Activated T-cell treated with anti-CD3 and anti-CD28 coated beads for 4 hours (primary cell): ENCODE measurements at places on chromosomes 1 and 21.

GRCh38 chr1:238628110-238628509 is 737.4 kb upstream of the ZP4 start:
- DNase-seq: no peak

DNA sequence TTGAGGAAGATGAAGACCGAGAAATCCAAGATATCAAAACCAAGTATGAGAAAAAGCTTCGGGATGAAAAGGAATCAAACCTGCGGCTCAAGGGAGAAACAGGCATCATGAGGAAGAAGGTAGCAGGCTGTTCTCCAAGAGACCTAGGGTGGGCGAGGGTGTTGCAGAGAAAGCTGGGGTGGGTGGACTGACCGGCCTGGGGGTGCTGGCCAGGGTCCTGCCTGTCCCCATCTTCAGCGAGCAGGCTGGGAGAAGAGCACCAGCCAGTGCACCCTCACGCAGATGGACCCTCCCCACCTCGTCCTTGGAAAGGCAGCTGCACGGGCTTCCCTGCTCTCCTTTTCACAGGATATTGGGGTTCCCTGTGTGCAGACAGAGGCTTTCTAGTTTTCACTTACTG is 46.9 kb upstream of the TMEM125 start:
- no peak for DNase-seq

DNA sequence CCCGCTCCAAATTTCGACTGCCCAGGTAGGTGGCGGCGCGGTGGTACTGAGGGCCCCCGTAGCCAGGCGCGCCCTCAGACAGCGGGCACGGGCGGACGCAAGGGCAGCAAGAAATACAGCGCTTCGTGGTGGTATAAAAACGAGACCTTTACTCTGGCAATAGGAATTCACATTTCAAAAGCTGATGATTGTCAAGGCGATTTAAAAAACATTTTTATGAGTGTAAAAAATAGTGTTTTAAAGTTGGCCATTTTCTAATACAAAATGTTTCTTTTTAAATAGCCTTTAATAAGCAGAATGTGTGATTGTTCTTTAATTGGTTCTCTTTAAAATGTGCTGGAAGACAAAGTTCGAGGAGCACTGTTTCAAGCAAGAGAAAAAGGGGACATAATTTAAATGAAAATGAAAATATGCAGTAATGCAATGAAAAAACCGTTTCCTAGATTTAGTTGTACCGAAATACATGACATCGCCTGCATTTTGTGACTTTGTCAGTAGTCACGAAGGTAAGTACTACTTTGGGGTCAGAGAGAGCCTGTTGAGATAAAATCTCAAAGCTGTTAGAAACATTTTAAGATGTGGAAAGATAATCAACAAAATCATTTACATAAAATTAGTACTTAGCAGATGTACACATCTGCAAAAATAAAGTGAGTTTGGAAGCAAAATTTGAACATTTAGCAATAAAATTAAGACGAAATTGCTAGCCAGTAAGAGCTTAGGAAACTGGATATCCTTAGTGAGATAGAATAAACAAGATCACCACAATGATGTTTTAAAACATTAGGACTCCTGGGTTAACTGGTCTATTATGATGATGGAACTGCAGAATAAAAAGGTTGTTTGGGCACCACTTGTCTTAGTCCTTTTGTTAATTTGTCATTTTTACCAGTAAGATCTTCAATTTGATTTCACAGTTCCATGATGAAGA is 1.1 kb upstream of the PSMG1 start:
- no peak for DNase-seq

GRCh38 chr1:212774584-212774983 is 17.0 kb downstream of the NSL1 start:
- no peak for DNase-seq

- DNase-seq: no peak
Observed at GRCh38 chr1:57748719-57749118, 324.9 kb upstream of the DAB1 start.
